Kidney (tissue), 22 donors: ENCODE measurements at places on chromosomes 2 and 18. TPM values are rescaled to one million over a fixed set of nuclear protein-coding genes. Genes with fewer than 3 reads are reported as not detected.

The ASB18 gene
- not detected for total RNA-seq

The SLC4A5 gene
- 5.2 TPM for total RNA-seq

The SYT4 gene
- not detected for total RNA-seq

DNA sequence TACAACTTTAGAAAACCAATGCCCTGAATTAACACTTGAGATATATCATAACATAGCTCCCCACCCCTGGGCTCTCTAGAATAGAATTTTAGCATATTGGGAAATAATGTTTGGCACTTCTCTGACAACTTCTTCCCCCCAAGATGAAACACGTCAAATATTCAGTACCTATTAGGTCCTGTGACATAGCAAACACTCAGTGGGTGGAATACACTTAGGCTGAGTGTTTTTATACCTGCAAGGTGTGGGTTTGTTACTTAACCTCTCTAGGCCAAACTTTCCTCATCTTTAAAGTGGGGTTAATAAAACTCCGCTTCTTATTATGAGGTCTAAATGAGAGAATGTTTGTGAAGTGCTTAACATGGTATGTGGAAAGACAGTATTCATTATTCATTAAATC lies 56.1 kb downstream of the LAMA3 start:
- no peak for DNase-seq

The SCYGR4 gene
- not detected for total RNA-seq

- no peak for DNase-seq
These were observed 163.6 kb downstream of the NEDD4L start for GRCh38 chr18:58207520-58208152.
